ENCODE measurements at places on chromosomes 5 and 9.

GRCh38 chr9:134036130-134036529 is 10.8 kb downstream of the BRD3OS start:
- DNase-seq = no peak

DNA sequence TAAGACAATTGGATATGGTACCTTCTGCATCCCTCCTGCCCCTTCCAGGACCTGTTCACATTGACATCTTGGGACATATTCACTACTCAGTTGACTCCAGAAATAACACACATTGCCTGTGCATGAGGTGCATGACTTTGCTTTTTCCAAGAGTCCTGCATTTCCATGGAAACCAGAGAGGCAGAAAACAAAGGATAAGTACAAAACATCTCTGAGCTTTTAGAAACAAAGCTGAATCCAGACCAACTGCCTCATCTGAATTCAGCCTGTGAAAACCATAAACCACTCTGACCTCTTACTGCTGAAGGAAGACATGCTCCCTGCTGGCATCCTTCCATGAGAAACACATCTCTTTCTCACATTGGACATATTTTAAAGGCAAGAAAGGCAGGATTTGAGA is 695.1 kb downstream of the TAF11L14 start:
- DNase-seq = no peak

DNA sequence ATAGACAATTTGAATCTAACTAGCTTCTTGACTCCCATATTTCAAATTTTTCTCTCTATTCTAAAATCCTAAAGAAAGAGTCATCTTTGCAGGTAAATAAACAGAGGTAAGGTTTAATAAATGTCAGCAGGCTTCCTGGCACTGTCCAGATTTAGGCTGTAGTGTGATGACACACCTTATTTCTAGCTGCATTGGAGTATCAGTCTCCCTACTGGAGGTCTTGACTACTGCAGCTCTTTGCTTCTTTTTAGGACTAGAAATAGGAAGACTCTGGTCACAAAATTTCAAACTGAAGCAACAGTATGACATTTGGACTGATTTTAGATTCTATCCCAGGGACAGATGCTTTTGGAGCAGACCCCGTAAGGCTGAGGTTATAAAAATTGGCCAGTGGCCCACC is 40.7 kb upstream of the PPP3R2 start:
- DNase-seq = no peak

- no peak for DNase-seq
Measured at GRCh38 chr5:137699336-137700281, 36.3 kb downstream of the KLHL3 start.

DNA sequence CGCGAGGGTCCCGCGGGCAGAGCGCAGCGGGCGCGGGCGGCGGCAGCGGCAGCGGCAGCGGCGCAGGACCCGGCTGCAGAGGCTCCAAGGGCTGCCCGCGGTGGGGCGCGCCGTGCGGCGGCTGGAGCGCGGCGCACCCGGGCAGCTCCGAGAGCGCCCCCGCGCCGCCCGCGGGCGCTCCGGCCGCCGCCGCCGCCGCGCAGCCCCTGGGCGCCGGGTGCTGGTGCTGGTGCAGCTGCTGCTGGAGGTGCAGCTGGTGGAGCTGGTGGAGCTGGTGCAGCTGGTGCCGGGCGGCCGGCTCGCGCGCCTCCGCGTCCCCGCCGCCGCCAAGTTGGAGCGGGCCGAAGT is 644 bp downstream of the IER5L start:
- DNase-seq = no peak

DNA sequence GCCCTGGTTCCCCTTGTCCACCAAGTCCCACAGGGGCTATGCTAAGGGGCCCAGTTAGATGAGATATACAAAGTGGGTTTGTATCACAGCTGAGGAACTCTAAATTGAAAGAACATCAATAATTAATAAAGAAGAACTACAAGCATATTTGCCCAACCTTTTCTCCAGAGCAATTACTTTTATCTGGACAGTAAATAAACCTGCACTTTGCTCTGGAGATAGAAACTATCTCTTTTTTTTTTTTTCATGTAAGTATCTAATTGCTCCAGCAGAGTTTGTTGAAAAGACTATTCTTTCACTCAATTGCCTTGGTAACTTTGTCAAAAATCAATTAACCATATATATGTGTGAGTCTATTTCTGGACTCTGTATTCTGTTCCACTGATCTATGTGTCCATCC is 6.0 kb upstream of the CDKN2AIPNL start:
- no peak for DNase-seq

Data from activated CD4-positive, alpha-beta T cell treated with anti-CD3 and anti-CD28 coated beads, Interleukin-2, amount 50 U/mL, for 4 hours (primary cell).